ENCODE measurements at places on chromosomes 2 and 18.

DNA sequence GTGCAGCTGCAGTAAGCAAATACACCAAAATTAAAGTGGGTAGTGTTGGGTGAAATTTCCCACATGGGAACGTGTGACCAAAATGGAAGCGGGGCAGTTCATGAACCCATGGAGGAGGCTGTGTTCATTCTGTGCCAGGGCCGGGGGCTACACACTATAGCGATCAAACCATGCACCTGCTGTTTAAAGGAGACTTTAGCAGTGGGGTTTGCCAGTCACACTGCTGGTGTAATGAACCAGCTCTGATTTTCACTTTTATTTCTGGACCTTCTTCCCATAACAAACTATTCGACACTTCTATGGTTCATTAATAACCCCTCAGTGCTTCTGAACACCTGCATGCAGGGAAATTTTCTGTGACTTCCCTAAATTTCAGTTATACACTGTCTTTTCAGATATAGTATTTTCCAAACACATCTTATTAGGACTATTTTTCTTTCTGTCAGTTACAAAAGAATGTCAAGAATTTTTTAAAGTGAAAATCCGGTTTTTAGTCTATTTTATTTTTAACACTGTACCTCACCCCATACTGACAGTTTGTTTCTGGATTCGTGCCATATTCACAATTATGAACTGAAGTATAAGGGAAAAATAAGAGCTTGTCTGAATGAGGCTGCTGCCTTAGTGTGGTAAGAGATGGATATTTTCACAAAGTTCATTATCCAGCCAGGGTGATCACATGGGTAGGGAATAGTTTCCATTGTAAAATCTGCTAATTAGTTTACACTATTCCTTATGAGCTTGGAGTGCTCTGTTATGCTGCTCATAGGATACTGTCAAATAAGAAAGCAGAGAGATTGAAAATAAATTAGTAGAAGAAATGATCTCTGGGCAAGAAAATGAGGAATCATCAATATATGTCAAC lies 111.3 kb upstream of the CAVIN2 start:
- DNase-seq, result no peak

DNA sequence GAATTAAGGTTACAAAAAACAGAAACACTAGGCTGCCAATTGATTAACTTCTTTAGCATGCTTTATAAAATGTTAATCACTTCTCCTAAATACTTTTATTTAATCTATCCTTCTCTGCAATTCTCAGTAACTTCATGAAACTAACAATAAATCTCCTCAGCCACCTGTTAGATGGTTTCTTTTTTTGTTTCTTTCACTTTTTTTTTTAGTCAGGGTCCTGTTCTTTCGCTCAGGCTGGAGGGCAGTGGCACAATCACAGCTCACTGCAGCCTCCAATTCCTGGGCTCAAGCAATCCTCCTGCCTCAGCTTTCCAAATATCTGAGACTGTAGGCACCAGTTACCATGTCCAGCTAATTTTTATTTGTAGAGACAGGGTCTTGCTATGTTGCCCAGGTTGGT lies 213.4 kb upstream of the STK17B start:
- DNase-seq, result no peak

GRCh38 chr2:108101481-108101880 lies 115.2 kb downstream of the SLC5A7 start:
- DNase-seq, result no peak

DNA sequence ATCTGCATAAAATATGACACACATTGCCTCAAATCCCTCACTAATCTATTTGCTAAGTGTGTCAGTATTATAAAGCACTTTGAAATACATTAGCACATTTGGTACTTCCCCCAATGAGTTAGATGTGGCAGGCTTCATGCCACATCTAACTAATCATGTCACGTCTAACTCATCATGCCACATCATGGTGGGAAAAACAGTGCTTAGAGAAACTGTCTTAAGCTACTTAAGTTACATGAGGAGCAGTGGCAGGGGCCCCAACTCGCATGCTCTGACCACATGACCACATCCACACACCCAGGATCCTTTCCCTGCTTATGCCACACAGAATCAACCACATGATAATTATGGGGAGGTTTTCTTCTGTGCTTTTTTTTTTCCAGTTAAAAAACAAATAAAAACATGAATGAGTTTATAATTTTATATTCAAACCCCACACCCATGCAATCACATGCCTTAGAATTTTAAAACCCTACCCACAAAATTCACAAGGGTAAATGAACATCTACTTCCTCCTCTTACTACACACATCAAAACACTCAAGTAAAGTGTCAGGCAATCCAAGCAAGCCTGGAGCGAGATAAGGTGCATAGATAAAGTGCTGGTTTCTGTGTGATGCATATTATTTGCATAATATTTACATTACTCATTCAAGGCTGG lies 1.6 kb downstream of the ABCA12 start:
- no peak for DNase-seq

GRCh38 chr2:118970396-118971135 lies 28.6 kb downstream of the MARCO start:
- DNase-seq, result no peak

DNA sequence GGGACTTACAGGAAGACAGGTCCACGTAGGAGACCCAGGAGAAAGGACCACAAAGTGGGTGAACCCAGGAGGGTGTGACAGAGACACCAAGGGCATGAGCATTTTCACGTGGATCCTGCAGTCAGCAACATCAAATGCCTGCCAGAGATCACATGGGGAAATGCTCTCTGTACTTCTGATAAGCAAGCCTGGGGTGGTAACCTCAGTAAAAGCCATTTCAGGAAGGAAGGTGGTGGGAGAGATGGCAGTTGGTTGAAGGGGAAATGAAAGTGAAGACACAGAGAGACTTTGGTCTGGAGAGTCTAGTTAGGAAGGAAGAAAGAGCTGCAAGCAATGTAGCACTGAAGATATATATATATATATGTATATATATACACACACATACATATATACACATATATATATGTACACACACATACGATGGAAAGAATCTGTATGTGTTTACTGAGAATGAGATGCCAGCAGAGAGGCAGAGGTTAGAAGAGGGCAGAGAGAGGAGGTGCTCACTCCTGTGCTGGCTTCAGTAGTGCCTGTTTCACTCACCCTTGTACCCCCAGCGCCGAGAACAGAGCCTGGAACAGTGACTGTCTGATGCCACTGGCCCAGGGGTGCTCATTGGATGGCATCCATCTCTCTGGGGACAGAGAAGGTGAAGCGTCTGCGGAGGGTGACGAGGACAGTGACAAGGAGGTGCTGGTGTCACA lies 314.9 kb downstream of the AFF3 start:
- no peak for DNase-seq

GRCh38 chr18:6755107-6755506 lies 25.6 kb downstream of the ARHGAP28 start:
- no peak for DNase-seq

- DNase-seq, result no peak
These were observed 823.6 kb downstream of the GALR1 start for GRCh38 chr18:78073275-78073674.

DNA sequence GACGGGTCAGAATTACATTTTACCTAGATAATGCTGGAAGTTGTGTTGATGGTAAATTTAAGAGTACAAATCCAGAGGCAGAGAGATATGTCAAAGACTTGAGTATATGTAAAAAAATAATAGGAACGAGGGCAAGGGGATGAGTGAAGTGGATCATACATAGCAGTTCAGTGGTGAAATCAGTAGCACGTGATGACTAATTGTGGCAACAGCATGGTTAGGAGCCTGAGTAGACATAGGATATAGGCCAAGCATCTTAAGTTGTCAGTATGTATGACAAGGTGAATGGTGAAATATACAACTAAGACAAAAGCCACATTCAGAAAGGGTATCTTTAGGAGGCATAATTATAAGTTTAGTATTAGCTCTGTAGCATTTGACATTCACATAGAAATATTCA lies 826.5 kb upstream of the PIK3C3 start:
- no peak for DNase-seq

DNA sequence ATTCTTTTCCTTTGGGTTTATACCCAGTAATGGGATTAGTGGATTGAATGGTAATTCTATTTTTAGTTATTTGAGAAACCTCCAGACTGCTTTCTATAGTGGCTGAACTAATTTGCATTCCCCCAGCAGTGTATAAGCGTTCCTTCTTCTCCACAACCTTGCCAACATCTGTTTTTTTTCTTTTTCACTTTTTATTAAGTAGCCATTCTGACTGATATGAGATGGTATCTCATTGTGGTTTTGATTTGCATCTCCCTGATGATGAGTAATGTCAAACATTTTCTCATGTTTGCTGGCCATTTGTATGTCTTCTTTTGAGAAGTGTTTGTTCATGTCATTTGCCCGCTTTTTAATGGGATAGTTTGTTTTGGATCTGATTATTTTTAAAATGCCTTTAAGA lies 64.1 kb upstream of the MEIS1 start:
- no peak for DNase-seq

- no peak for DNase-seq
These were observed 33.4 kb downstream of the ITGA6 start for GRCh38 chr2:172460780-172461201.

GRCh38 chr18:5197032-5197434 lies at the start of gene AKAIN1:
Gene AKAIN1 (minus strand): TSS chr18:5197257. CDS start chr18:5197053, 204 bp downstream.
- DNase-seq, result peak; percentile 8

- DNase-seq, result no peak
These were observed 3.0 kb downstream of the PLEK start for GRCh38 chr2:68367953-68368653.

GRCh38 chr2:190043441-190043840 lies 19.1 kb downstream of the MSTN start:
- no peak for DNase-seq

- no peak for DNase-seq
These were observed 6.2 kb downstream of the PARD3B start for GRCh38 chr2:204551512-204551863.

DNA sequence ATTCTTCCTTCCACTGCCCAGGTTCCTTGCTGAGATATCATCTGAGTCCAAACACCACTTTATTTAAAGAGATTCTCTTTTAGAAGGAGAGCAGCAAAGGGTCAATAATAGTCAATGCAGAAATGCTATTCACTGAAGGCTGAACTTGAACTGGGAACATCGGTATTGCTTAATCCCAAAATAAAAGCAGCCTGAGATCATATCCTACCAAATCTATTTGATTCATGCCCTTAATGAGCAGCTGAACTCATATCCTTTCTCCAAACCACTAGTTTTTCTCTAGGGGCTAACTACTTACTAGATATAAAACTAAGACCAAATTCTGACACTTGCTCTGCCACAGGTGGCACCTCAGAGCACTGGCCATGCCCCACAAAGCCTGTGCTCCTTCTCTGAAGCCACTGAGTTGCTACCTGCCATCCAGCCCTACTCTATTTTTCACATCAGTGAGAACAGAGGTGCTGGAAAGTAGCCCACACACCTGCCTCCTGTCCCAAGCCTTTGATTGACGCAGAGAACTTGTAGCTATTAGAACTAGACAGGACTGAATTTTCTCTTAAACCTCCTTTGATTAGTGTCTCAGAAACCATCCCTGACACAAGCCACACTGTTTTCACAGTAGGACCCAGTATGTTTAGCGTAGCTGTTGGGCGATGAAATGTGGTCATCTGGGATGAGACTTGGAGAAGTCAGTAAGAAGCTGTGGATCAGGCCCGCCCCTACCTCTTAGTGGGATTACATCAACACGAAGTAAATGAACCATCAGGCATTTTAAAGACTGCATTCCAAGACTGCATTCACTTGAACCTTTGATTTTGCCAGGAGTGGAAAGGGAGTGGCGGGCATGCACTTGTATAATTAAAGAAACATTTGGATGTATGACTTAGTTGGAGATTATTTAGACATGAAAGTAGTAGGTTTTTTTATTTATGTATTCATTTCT lies 124.3 kb downstream of the RBMS1 start:
- no peak for DNase-seq

DNA sequence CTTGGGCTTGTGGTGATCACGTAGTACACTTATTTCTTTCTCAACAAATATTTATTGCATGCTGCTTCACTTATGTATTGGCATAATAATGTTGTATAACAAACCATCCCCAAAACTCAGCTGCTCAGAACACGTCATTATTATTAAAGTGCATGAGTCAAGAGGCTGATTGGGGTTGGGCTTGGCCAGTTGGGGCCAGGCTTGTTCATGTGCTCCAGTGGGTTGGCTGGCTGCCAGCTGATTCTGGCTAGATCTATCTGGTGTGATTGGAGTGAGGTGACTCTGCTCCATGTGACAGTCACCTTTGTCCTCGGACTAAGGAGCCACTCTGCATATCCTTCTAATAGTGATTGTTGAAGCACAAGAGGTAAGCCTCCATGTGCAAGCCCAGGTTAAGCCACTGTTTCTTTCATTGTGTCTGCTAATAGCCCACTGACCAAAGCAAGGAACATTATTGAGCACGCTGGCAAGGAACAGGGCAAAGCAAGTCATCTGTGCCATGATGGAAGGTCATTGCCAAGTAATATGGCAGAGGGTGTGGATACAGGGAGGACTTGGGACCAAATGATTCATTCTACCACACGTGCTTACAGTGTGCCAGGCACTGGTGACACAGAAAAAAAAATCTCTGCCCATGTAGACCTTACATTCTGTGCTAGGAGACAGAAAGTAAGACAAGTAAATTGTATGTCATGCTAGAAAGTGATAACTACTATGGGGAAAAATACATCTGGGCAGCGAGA lies 63.3 kb upstream of the TMEM182 start:
- peak; percentile 37 for DNase-seq

DNA sequence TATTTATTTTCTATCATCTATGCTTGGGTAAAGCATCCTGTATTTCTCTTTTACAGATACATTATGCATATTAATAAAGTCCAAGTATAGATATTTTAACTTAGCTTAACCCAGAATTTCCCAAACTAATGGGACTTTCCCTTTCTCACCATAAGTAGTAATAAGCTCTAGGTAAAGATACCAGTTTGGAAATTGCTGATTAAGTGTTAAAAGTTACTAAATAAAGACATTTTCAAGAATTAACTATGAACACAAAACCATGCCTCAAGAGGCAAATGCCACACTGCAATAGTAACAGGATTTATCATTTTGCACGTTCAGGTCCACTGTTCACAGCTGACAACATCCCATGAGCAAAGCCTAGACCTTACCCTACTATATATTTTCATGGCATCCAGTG lies 934.7 kb upstream of the FSHR start:
- DNase-seq, result no peak

- DNase-seq, result peak; percentile 75
These were observed 113.7 kb upstream of the MAP4K3 start for GRCh38 chr2:39550701-39551285.

DNA sequence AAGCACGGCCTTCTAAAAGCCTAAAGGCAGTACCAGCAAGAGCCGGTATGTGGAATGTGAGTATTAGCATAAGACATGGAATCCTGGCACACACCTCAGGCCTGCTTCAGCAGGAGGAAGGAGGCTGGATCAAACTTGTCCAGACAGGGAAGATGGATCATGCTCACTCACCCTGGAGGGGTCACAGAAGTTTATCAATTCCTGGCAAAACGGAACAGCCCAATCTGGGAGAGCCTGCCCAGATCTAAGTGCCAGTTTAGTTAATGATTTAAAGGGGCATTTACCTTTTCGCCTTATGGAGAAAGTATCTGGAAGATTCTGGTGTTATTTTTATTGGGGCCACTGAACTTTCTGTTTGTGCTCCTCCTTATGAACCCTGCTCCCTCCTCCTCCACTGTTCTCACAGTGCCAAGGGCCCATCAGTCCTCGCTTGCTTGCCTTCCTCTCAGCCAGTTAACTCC lies 58.3 kb upstream of the NFE2L2 start:
- DNase-seq, result no peak

- DNase-seq, result no peak
These were observed 558.0 kb downstream of the STK39 start for GRCh38 chr2:167689444-167689843.
